Ovary (tissue), 10 donors: ENCODE measurements at places on chromosomes 4 and X.

DNA sequence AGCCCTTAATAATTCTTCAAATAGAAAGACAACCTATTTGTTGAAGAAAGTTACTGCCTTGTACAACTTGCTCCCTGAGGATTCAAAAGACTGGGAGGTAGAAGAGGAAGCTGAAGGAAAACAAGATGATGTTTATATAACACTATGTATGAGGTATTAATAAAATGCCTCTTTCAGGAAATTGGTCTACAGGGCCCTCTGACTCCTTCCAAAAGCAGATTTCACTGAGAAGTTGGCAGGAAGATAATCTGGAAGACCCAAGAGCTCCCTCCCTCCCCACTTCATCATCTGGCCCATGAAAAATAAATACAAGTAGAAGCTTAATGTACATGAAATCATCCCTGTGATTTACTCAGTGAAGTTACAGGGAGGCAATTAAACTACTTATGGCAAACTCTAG is 107.5 kb upstream of the MAGEC2 start:
- no peak for DNase-seq

DNA sequence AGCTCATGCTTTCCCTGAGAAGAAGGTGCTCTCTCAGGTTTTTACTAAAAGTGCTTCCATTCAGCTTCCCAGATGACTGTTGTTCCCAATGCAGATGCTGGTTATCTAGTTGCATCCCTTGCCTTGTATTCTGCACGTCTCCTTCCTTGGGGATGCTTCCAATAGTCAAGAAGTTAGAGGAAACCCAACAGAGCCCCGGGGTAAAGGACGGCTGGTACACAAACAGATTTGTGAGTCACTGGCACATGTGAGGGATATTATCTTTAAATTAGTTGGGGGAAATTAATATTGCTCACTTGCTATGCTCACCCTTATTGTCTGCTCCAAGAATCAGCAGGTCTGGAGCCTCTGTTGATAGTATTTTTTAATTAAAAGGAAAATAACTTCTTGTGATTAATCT is 465.2 kb upstream of the BOD1L1 start:
- no peak for DNase-seq

GRCh38 chrX:148715361-148715760 is 214.9 kb downstream of the AFF2 start:
- no peak for DNase-seq

DNA sequence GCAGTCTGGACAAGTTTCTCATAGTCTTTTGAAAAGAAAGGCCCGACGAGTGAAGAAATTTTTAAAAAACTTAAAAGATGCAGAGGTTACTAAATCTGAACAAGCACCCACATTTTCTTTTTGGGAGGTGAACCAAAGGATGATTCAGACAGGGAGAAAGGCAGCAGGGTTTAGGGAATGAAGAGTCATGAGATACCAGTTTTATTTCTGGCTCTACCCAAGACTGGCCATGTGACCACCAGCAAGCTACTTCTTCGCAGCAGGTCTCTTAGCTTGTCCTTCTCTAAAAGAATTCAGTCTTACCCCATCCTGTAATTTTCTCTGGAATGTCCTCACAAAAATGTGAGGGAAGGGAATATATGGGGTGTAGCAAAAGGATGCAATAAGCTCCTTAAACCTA is 37.6 kb downstream of the AMOT start:
- no peak for DNase-seq

DNA sequence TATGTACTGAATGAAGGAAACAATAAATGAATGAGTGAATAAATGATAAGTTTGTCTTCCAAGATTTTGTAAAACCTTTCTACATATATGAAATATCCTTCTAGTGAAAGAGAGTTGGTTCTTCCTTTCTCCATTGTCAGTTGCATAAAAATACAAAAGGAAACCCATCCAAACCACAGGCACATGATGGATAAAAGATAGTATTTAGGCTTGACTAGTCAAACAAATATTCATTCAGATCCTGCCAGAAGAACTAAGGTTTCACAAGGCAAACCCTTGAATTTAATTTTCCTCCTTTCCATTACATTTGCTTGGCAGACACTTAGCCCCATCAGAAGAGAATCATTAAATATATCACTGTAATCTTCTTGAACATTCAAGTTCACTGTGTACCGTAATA is 208.4 kb downstream of the COL25A1 start:
- DNase-seq: no peak

- no peak for DNase-seq
These were observed 69.8 kb downstream of the FBXO8 start for GRCh38 chr4:174213731-174214100.

DNA sequence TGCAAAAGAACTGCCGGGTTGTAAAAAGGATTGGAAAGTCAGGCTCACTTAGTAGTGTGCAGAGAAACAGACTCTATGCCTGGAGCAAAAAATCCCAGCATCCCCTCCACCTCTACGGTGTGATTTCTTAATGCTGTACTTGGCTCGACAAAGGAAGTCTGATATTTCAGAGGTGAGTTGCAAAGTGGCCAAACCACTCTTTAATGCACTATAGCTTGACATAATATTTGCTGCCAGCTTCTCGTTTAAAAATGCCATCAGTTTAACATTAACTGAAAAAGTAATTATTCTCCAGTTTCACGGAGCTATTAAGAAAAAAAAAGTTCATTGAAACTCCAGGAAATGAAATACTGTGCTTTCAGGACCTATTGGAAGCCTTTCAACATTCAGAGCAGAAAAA is 448.3 kb upstream of the ZFP42 start:
- DNase-seq: no peak

GRCh38 chr4:182680234-182680653 is 236.9 kb downstream of the DCTD start:
- no peak for DNase-seq

- peak; percentile 70 for DNase-seq
These were observed 877 bp downstream of the GPRASP1 start for GRCh38 chrX:102652031-102652688.

- no peak for DNase-seq
These were observed 54.7 kb downstream of the ANAPC10 start for GRCh38 chr4:145043306-145043705.

DNA sequence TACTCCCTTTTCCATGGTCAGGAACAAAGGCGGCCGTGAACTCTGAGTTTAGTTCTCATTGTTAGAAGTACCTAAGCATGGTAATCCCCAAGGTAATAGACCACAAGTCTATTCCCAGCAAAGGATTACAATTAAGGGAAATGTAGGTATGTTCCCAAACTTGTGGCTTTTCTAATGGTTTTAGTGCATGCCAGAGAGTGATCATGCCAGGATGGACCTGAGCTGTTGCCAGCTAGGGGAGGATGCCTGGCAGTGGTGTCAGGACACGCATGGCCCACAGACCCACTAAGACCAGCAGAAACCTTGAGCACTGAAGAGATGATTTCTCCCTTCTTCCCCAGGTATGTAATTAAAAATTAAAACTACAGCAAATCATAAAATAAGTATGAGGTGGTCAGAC is 60.8 kb downstream of the COQ2 start:
- DNase-seq: no peak

DNA sequence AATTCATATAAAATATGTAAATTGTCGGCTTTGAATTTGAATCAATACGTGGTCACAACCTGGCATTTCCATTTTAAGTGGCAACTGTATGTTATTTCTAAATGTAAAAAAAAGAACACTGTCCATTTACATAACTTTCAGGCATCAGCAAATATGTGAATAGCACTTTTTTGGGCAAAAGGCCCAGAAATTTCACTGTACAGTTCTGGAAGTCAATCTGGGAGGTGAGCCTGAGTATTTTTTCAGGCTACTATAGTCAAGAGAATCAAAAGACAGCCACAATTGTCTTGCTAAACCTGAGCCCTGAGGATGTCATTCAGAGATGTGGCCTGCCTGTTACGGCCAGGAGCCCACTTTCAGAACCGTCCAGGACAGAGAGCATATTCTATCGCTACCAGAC is 543.9 kb upstream of the MAGEB2 start:
- no peak for DNase-seq

- DNase-seq: peak; percentile 13
These were observed 590 bp downstream of the ARHGEF9 start for GRCh38 chrX:63784346-63784901.

GRCh38 chr4:177464026-177464425 is 21.8 kb upstream of the AGA start:
- DNase-seq: no peak

DNA sequence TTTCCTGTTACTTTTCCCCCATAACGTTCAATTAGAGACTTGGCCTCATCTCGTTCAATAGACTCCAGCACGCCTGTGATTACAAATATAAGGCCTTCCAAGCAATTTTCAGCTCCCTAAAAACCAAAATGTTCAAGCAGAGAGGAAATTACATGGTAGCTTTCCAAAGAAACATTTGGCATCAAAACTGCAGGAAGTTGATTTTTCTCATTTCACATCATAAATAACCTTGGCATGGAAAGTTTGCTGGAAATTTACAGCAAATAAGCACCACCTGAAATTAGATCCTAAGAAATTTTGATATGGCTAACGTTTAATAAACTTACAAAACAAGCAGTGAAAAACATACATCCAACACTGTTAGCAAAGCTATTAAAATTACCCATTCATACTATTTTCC is 53.3 kb downstream of the RFC1 start:
- no peak for DNase-seq

DNA sequence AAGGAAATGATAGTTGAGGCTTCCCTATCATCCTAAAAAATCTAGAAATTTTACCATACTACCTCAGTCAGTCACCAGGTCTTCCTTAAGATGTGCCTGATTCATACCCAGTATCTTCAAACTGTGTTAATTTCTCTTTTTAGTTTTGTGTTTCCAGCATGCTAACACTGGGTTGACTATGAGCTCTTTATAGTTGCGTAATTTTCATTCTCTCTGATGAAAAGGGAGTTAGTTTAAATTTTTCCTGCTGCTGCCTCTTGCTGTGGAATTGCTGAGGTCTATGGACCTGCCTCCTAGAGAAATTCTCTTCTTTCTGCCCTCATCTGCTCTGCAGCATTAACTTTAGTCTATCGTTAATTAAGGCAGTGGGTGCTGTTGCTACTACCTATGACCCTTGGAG is 66.6 kb downstream of the BANK1 start:
- DNase-seq: no peak

GRCh38 chrX:44303119-44303518 is 40.4 kb downstream of the EFHC2 start:
- no peak for DNase-seq

DNA sequence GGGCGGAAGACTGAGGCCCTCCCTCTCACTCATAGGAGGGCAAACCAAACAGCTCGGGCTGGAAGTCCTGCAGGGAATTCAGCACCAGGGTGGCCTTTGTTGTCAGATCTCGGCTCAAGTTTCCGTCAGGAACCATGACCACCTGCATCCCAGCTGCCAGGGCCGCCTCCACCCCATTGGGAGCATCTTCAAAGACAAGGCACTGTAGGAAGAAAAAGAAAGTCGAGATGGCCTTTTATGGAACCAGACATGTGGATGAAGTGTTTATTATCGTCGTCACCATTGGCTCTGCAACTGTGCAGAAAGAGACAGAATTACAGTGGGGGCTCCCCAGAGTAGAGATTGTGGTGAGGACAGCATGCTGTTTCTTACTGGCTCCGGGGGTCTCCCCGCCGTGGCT is 97.2 kb upstream of the STS start:
- DNase-seq: no peak

DNA sequence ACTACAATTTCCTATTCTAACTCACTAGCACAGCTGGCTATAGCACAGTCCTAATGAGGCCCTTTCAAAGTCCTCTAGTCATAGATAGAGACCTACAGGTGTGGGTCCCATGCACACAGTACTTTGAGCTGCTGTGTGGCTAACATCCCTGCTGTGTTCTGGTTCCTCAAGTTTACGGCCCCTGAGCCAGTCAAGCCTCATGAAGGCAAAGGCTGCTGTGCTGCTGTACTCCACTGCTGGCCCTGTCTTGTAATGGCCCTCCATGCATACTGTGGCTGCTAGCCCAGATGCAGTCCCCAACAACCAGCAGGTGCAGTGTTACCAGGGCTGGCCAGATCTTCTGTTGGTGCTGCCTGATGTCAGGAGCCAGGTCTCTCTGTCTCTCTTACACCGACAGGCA is 23.4 kb upstream of the ENPEP start:
- DNase-seq: no peak

DNA sequence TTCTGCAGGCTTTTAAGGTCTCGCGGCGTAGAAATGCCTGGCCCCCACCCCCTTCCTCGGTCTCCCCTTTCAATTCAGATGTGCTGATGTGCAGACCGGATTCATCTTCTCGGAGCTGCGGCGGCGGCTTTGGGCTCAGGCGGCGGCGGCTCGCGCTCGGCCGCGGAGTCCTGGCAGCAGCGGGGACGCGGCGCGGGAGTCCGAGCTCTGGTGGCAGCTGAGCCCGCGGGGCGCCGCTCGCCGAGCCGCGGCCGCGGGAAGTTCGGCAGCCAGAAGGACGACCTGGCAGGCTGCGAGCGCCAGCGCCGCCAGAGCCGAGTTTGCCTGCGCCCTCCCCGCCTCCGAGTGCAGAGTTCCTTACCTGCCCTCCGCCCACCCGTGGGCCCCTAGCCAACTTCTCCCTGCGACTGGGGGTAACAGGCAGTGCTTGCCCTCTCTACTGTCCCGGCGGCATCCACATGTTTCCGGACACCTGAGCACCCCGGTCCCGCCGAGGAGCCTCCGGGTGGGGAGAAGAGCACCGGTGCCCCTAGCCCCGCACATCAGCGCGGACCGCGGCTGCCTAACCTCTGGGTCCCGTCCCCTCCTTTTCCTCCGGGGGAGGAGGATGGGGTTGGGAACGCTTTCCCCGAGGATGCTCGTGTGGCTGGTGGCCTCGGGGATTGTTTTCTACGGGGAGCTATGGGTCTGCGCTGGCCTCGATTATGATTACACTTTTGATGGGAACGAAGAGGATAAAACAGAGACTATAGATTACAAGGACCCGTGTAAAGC is 448 bp downstream of the TLL1 start:
- DNase-seq: no peak

DNA sequence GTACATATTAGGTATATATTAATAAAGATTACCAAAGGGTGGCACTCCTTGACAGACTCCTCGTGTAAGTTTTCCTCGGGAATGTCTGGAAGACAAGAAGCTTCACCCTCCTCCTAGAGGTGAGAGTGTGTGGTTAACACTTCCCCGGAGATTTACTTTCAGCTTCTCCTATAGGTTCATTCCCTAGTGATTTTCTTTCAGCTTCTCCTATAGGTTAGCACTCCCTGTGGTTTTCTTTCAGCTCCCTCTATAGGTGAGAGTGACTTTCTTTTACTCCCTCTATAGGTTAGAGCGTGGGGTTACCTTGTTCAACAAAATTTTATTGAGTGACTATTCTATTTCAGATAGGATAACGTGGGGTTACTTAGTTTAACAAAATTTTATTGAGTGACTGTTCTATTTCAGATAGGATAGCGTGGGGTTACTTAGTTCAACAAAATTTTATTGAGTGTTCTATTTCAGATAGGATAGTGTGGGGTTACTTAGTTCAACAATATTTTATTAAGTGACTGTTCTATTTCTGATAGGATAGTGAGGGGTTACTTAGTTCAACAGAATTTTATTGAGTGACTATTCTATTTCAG is 106.0 kb upstream of the PLAC1 start:
- no peak for DNase-seq

DNA sequence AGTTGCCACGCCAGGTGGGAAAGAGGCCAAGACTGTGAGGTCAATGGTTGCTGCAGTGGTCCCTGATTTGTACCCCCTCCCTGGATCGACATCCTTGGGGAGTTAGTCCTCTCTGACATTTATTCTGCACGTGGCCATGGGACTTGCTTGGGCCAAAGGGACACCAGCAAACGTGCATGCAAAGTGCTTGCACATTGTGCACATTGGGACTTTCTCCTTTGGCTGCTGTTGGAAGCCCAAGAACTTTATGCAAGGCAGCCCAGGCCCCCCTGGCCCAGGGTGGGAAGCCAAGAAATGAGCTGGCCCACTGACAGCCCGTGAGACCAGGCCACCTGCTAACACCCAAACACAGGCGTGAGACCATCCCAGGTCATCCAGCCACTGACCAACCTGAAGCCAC is 38.1 kb downstream of the SLC2A9 start:
- DNase-seq: no peak
